ENCODE measurements at places on chromosomes 1 and 21.

DNA sequence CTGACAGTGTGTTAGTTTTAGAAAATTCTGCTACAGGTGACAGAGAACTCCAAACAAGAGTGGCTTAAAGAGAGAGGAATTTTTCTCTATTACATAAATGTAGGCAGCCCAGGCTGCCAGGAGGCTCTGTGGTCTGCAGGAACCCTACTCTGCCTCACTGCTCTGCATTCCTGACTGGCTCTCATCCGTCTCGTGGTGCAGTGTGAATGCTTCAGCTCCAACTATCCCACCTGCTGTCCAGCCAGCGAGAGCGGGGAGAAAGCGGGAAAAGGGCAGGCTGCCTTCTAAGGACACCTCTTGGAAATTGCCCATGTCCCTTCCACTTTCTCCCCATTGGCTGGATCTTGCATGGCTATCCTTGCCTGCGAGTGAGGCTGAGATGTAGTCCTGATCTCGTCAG lies 131.3 kb downstream of the PEX14 start:
- no peak for DNase-seq

DNA sequence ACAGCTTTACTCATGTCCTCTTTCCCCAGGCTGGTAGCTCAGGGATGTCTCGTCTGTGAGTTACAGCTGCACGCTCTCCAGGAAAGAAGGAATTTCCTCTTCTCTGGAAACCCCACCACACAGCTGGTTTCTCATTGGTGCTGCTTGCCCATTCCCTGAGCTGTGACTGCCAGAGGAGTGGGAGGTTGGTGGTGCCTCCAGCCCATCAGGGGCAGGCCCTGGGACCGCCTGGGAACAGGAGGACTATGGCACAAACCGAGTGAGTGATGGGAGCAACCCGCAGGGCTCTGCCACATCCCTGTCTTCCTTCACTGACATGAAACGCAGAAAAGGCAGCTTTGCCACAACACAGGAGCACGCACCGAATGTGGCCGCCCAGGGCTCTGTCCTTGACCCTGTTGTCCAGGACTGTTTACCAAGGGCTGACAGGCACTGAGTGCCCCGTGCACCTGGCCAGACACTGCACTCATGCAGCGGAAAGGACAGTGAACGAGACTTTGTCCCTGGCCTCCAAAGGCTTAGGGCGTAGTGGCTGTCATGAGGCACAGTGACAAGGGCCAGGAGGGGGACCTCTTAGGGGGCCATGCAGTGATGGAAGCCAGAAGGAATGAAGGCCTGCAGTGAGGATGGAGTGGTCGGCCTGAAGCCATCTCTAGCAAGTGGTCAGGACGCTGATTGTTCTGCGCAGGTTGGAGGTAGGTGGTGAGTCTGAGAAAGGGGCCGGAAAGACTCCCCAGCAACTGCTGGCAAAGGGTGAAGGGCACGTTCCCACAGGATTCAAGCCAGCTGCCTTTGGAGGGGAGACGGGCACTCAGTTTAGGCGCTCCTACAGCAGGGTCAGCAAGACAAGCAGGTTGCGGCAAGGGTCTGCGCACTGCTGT lies 1.7 kb upstream of the CCNL2 start:
- DNase-seq, result no peak

DNA sequence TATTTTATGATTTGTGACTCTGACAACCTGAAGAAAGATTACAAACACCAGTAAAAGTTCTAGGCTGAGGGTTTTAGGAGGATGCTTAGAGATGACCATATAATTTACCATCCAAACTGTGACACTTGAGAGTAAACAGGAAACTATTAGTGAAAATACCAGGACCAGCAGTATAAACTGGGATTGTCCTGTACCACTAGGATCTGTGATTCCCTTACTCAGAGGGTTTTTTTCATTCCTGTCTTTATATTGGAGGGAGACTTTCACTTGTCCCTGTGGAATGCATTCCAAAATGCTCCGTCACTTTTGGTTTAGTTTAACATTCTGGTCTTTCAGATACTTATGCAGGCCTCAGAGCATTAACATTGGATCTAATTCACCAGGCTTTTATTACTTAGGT lies 482.9 kb downstream of the PTBP2 start:
- DNase-seq, result no peak

GRCh38 chr21:18138507-18138906 lies 106.1 kb upstream of the CHODL start:
- DNase-seq, result no peak

DNA sequence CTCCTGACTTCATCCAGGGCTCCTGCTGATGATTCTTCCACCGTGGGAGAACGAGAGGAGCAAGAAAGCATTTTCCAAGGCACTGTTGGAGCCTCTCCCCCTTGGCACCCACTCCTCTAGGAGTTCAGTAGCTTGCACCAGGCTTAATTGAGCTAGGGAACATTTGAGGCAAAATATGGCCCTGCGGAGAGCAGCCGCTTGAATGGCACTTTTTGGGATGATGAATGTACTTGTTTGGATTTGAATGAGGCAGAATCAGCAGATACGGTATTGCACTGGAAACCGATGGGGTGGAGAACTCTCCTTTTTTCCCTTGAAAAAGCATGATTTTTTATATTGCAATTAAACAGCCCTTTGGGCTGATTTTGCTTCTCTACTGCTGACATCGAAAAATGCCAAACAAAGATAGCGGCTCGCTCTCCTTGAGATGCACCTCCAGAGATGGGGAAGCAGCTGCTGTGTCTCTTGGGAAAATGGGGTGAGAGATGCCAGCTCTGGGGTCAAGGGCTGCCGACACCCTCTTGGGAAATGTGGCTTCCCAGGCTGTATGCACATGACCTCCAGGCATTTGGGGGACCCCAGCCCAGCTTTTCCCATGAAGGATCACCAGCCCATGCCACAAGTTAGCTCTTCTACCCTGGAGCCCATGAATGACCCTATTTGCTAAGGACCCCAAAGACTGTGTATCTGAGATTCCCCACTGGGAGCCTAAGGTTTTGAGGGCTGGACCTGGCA lies 55.4 kb upstream of the LRP8 start:
- DNase-seq, result no peak

DNA sequence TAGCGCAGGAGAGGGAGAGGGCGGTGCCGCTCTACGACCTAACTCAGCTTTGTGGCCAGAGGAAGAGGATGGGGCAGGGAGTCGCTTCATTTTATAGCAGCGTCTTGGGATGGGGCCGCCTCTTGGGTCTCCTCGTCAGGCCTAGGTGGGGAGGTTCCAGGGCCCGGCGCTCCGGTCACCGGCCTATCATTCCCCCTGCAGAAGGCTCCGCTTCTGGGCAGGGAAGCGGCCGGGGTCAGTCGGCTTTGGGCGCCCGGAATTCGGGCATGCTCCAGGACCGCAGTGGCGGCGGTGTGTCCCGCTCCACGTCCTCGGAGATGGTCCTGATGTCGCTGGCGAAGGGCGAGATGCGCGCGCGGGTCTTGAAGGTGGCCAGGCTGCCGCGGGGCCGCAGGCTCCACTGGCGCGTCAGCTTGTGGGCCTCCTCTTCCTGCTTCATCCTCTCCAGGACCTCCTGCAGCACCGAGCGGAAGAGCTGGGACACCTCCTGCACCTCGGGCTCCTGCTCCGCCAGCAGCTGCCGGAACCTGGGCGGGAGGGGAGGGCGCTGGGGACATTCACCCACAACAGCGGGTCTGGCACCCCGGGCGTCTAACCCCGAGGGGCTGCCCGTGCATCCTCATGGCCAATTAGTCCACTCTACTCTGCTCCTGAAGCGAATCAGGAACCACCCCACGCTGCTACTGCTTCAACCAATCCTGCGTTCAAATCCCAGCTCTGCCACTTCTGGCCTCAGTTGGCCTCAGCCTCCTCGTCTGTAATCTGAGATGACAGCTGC lies 13.0 kb downstream of the RD3 start:
- no peak for DNase-seq

GRCh38 chr21:33278721-33279120 lies 12.6 kb downstream of the IL10RB start:
- DNase-seq, result no peak

DNA sequence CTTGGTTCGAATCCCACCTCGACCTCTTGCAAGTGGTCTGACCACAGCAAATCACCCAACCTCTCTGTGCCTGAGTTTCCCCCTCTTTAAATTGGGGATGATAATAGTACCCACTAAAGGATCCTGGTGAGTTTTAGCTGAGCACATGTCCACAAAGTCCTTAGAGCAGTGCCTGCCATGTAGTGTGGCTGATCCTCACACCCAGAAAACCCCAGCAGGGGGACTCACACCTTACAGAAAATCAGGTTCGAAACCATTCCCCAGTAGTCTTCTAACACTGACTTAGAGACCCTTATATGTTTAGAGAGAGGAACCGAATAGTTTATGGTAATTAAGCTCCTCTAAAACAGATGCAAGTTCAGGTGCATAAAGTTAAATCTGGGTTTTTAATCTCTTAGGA lies 89.0 kb downstream of the CAMTA1 start:
- DNase-seq, result no peak

DNA sequence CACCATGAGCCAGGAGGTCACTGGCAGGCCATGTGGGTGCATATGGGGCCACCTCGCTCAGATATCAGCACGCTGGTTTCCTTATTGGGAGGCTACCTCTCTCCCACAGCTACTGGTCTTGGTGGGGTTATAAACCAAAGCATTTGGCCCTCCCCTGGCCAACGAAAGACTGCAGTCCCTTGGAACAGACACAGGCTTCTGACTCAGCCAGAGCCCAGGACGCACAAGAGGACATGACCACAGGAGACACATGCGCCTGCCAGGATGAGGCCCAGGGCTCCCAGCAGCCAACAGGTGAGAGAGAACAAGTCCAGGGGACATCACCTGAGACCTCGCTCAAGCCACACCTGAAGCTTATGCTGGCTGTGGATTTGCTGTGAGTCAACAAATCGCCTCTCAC lies 13.8 kb downstream of the NPHP4 start:
- DNase-seq, result no peak

- no peak for DNase-seq
Observed at GRCh38 chr21:33858667-33859372, 56.8 kb downstream of the ATP5PO start.

- DNase-seq, result no peak
Observed at GRCh38 chr1:182968151-182968741, 15.3 kb upstream of the SHCBP1L start.

- no peak for DNase-seq
Observed at GRCh38 chr1:47205918-47206317, 16.1 kb upstream of the PDZK1IP1 start.

DNA sequence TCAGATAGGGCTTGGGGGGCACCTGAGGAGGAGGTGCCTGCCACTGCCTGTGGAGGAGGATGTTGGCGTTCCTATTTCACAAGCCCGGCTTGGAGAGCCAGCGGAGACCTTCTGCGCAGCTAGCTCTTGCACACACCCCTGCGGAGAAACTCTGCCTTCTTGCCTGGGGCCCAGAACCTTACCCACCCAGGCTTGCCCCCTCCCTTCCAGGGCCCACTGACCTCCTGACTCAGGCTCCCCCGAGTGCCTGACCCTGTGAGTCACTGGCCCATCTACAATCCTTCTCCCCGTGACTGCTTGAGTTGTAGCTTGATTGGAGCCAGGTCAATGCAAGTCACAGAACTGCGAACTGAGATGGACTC lies 3.4 kb downstream of the HES2 start:
- DNase-seq, result no peak

DNA sequence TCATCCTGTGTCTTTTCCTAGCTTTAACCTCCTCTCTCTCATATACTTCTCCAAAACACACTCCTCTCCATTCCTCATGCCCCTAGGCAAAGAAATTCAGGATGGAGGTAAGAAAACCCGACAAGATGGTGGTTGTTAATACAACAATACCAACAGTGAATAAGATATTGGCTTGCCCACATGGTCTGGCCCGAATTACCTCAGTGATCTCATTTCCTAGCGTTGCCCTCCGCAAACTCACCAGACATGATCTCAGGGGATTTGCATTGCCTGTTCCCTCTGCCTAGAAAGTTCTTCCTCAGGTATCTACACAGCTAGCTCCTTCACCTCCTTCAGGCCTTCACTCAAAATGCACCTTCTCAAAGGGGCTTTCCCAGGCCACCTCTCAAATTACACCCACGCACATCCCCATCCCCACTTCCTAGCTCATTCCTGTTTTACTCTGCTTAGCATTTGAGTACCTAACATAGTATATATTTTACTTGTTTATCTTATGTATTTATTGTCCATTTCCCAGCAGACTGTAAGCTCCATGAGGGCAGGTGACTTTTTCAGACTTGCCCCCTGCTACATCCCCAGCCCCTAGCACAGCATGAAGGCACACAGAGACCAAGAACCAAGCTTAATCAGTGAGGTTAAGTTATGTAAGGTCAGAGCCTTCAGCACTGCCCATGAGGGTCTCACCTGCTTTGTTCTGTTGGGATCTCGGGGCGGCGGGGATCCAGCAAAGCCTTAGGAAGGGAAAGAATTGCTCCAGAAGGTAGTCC lies 10.2 kb upstream of the UBR4 start:
- DNase-seq, result no peak

DNA sequence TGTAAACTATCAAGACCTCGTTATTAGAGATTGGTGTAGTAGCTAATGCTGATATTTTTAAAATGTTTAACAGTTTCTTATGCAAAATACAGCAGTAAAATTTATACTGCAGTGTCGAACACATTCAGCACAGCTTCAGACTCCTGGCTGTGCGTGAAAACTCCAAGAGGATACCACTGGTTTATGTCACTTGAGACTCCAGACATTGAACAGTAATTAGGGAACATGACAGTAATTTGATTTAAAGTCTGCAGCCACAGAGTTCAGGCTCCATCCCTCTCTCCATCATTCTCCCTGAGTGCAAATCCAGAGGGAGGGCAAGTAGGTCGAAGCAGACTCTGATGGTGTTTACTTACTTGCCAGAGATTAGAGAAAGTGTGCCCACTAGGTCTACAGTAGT lies 94.2 kb downstream of the AK5 start:
- DNase-seq, result no peak

DNA sequence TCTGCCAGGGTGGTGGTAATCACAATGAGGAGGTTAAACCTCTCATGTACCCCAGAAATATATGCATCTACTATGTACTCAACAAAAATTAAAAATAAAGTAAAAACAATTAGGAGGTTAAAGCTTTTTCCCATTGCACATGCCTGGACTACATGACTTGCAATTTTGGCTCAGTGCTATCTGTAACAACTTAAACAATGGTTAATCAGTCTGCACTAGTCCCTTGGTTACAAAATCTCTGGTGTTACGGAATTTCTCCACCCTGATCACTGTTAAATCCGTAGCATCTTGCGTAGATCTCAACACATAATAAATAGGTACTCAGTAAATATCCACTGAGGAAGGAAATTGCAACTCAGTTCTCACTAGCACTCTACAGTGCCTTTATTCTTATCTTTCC lies 66.5 kb downstream of the SDCCAG8 start:
- no peak for DNase-seq

- DNase-seq, result no peak
Observed at GRCh38 chr21:33493756-33494155, 2.2 kb upstream of the DNAJC28 start.
